ENCODE measurements at places on chromosomes 1 and 21. TPM values are rescaled to one million over a fixed set of nuclear protein-coding genes. Genes with fewer than 3 reads are reported as not detected.

- DNase-seq, result no peak
These were observed 99.3 kb downstream of the CDC42BPA start for GRCh38 chr1:227218870-227219573.

DNA sequence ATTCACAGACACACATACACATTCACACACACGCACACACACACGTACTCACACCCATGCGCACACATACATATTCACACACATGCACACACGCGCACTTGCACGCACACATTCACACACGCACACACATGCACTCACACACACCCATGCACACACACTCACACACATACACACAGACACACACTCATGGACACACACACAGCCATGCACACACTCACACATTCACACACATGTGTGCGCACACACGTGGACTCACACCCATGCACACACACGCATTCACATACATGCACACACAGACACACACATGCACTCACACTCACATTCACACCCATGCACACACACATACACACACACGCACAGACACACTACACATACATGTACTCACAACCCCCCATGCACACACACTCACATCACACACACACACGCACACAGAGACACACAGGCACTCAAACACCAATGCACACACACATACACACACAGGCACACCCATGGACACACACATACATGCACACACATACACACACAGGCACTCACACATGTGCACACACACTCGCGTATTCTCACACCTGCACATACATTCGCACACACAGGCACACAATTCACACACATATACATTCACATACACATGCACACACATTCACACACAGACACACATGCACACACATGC lies 589.1 kb downstream of the PTPRU start:
- DNase-seq, result no peak

GRCh38 chr1:93712741-93713140 lies 31.1 kb upstream of the BCAR3 start:
- no peak for DNase-seq

Gene CD1E
- not detected for total RNA-seq

Gene INSRR
- total RNA-seq, result not detected

DNA sequence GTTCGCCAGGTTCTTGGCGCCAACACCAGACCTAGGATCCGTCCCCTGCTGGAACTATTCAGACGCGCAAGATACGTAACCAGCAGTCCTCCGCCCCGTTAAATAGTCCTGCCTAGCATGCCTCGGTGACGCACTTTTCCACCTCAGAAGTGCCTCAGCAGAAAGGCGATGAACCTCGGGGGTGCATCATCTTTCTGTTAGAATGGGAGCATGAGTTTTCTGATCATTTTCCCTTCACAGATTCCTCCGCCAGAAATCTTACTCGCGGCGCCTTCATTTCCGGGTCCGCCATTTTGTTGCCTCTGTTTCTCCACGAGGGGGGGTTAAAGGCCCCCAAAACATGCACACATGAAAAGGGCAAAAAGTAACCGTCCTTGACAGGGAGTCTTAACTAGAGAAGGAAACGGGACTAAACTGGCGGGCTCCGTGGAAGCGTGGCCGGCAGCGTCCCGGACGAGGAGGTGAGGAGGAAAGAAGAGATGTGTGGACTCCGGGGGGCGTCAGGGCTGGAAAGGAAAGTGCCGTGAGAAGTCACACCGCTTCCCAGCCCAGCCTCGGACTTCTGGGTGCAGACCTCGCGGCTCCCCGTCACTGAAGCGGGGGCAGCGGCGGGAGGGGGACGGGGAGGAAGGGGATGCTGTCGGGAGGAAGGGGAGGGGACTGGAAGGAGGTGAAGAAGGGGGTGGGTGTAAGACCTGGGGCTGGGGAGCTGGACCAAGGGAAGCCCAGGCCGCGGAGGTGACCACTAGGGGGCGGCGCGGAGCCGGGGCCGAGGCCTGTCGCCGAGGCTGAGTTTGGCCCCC lies at the start of gene GABPB2:
Gene GABPB2, plus strand, starts transcription at position 288 of the 803 bp plus-strand sequence. CDS start 17,429 bp downstream, outside the sequence.
- DNase-seq, result peak; percentile 93

GRCh38 chr1:153495536-153495935 lies 35.1 kb upstream of the S100A7 start:
- DNase-seq, result no peak

DNA sequence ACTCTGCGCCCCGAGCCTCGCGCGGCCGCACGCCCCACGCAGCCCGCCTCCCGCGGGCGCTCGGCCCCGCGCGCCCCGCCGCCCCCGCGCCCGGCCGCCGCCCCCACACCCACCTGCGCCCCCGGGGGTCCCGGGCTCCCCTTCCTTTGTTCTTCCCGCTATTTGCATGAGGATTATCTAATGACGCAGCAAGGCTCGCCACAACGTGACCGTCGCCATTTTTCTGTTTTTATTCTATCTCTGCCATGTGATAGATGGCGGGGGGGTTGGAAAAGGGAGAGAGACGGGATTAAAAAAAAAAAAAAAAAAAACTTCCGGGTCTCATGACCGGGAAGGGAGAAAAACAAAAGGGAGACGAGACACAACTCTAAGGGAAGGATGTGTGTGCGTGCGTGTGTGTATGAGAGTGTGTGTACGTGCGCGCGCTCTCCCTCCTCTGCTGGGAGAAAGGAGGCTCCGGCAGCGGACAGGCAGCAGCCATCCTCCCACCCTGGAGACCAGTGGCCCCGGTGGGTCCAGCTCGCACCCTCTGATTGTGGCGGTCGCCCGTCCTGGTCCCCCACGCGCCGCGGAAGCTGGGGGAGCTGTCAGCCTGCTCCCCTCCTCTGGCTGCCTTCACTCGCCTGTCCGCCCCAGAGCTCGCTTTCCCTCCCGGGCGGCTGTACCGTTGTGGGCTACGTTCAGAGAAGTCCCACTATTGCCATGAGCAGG lies 80.4 kb upstream of the AK4 start:
- peak; percentile 93 for DNase-seq

Gene TRIM67
- 1.3 TPM for total RNA-seq

Gene TCP10L
- total RNA-seq, result not detected

DNA sequence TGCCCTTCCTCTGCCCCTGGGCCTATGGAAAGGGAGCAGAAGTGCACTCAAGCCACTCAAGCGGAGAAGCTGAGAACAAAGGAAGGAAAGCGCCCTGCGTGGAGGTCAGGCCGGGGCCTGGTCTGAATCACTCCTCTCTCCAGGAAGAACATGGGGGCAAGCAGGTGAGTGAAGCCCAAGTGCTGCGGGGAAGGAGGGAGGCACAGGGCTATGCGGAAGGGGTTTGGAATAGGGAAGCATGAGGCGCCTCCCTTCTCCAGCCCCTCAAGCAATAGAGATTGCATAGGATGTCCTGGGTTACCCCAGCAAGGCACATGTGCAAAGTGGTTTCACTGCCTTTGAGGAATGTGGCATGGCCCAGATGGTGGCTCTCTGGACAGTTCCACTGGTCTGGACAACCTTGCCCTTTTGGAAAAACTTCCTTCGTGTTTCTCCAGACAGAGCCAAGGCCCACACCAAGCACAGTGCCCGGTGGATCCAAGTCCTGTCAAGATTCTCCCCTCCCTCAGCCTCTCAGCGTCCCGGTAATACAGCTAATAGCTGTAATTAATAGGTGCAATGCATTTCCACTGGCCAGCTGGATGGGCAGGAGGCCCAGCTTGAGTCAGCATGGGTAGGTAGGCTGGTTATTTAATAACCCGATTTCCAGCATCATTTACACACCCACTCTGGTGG lies 13.7 kb downstream of the BLACAT1 start:
- peak; percentile 92 for DNase-seq

Gene KCNE1
- not detected for total RNA-seq

DNA sequence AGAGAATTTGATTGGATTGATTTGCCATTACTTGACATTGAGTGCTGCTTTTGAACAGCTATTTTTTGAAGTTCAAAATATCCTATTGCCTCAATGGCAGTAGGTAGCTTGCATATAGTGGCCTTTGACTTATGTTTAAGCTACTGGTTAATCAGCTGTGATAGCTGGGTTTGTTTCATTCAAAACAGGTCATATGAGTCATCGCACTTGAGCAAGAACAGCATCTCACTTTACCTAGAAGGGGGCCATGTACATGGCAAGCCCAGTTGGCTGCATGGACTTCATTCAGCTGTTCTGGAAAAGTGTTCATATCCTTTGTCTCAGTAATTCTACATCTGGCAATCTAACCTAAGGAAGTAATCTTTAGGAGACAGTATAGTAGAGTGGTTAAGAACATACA lies 29.0 kb upstream of the ARID1A start:
- no peak for DNase-seq
